ENCODE measurements at places on chromosomes 11 and 22.
A peak's percentile ranks its signal among the peaks of the same experiment; 100 is the strongest.

DNA sequence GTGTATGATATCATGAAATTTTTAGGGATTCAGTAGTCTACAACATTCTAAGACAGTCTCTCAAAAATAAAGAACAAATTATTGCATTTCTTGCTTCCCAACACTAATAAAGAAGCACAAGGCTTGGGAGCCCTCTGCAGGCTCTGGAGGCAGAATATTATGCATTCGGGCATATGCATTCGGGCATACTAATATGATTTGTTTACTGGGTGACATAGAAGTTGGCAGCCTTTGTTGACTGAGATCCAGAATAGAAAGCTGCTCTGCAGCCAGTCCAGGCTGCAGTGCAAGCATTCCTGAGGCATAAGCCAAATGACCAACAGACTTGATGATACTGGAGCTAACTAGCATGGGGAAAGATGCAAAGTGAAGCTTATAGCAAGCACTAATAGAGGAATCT lies 945.5 kb downstream of the OPCML start:
- DNase-seq: no peak

DNA sequence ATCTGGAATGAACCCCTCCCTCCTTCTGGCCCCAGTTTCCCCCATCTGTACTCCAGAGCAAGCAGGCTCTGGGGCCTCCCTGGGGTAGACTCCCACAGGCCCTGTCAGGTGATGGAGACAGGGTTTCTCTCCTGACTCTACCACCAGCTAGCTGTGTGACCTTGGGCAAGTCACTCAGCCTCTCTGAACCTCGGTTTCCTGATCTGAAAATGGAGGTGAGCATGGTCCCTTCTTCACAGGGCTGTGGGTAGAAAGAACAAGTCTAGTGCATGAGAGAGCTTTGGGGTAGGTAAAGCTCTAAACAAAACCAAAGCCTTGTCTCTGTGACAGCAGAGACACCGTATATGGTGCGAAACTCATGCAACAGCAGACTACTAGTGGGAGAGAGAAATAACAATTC lies 5.6 kb downstream of the CD5 start:
- no peak for DNase-seq

GRCh38 chr11:120807414-120808150 lies 216.3 kb upstream of the TBCEL start:
- no peak for DNase-seq

GRCh38 chr11:134538742-134539141 lies 126.7 kb upstream of the B3GAT1 start:
- DNase-seq: no peak

DNA sequence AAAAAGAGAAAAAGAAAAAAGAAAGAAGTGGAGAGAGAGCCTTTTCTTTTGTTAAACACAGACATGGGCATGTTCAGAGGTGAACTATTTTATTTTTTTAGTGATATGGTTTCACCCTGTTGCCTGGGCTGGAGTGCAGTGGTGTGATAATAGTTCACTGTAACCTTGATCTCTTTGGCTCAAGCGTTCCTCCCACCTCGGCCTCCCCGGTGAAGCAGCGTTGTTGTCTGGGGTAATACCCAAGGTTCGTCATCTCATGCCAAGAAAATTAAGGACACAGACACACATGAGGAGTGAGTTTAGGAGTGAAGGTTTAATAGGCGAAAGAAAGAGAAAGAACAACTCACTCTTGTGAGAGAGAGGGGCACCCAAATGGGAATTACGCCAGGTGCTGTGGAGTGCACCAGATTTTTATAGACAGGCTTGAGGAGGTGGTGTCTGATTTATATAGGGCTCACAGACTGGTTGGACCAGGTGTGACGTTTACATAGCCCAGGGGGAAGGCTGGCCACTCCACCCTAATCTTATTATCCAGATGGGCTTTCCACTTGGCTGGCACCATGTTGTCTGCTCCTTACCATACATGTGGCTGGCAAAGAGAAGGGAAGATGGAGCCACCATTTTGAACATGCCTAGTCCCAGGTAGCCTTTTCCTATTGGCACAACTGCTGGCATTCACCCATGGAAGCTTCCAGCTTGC lies 42.3 kb downstream of the GRAMD1B start:
- DNase-seq: no peak

GRCh38 chr11:9313648-9314290 lies 624 bp downstream of the TMEM41B start:
- DNase-seq: no peak

- no peak for DNase-seq
Observed at GRCh38 chr11:119754199-119754598, 25.2 kb upstream of the NECTIN1 start.

- DNase-seq: no peak
Observed at GRCh38 chr22:28379075-28379779, 300.4 kb downstream of the TTC28 start.

DNA sequence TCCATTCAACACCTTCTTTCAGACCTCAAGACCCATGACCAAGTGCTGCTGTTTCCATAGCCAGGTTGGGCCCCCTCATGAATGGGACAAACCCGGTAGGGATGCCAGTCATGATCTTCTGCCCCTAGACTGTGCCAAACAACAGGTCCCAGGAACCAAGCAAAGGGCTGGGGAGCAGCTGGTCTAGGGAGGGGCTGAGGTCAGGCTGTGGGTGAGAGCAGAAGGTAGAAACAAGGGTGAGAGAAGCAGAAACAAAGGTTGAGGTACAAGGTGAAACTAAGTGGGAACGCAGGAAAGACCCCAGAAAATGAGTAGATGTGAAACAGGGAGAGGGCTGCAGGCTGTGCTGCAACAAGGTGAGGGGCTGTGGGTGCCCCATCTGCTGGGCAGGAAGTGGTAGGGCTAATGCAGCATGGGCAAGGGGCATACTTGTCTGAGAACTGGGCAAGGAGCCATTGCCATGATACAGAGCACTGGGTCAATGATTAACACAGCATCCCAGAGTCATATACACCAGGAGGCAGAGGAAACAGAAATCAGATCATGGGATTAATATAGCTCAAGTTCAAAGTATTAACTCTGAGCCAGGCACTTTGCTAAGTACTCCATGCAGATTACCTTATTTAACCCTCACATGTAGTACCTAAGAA lies 45.9 kb downstream of the SLC1A2 start:
- DNase-seq: no peak

GRCh38 chr11:7787239-7787638 lies 9.5 kb downstream of the OR5P2 start:
- no peak for DNase-seq

GRCh38 chr11:64020976-64021756 lies 14.6 kb upstream of the FLRT1 start:
- no peak for DNase-seq

- no peak for DNase-seq
Observed at GRCh38 chr11:69636512-69637197, 4.3 kb upstream of the CCND1 start.

GRCh38 chr11:114673661-114674060 lies 4.7 kb upstream of the NXPE2 start:
- DNase-seq: no peak

DNA sequence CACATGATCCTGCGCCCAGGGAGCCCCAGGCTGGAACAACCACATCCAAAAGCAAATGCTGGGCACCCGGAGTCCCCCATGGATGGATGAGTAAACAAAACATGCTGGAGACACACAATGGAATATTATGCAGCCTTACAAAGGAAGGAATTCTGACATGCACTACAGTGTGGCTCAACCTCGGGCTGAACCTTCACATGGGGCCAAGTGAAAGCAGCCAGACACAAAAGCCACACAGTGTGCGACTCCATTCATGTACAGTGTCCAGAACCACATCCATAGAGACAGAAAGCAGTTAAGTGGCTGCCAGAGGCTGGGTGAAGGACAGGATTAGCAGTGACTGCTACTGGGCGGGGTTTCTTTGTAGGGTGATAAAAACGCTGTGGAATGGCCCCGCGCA lies 10.1 kb downstream of the POLR3H start:
- DNase-seq: no peak

- DNase-seq: no peak
Observed at GRCh38 chr22:47126344-47126811, 363.9 kb downstream of the TBC1D22A start.

GRCh38 chr11:35619116-35619854 lies 1.0 kb downstream of the FJX1 start:
- DNase-seq: peak; percentile 29

DNA sequence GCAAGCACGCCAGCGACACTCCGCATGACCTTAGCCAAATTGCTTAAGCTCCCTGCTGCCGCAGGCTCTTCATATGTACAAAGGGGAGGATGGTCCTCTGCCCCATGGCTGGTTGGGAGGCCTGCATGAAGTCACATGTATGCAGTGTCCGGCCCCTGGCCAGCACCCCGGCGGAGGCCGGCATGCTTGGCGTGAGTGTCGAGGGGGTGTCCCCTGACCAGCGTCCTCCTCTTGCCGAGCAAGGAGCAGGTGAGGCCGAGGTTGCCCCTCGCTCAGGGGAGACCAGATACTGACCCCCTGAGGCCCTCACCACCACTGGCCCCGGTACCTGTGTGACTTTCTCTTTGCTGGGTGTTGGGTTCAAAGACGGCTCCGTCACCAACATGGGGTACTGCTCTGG lies 50.2 kb downstream of the DHCR7 start:
- DNase-seq: no peak

- DNase-seq: no peak
Observed at GRCh38 chr11:68002938-68003845, 705 bp downstream of the UNC93B1 start.

GRCh38 chr22:44479662-44480061 lies 18.4 kb downstream of the RTL6 start:
- DNase-seq: no peak

DNA sequence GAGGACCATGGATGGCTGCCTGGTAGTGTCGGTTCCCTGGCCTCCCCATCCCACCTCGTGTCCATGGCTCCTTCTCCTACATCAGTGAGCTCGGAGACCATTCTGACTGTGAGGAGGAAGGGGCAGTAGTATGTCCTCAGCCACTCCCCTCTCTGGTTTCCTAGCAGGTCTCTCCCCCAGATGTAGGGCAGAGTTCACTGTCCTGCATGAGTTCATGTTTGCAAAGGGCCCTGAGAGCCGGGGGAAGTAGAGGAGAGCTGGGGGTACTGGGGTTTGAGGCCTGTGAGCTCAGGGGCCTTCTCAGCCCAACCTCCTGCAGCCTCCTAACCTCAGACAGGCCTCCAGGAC lies 18.4 kb upstream of the ST3GAL4 start:
- no peak for DNase-seq

DNA sequence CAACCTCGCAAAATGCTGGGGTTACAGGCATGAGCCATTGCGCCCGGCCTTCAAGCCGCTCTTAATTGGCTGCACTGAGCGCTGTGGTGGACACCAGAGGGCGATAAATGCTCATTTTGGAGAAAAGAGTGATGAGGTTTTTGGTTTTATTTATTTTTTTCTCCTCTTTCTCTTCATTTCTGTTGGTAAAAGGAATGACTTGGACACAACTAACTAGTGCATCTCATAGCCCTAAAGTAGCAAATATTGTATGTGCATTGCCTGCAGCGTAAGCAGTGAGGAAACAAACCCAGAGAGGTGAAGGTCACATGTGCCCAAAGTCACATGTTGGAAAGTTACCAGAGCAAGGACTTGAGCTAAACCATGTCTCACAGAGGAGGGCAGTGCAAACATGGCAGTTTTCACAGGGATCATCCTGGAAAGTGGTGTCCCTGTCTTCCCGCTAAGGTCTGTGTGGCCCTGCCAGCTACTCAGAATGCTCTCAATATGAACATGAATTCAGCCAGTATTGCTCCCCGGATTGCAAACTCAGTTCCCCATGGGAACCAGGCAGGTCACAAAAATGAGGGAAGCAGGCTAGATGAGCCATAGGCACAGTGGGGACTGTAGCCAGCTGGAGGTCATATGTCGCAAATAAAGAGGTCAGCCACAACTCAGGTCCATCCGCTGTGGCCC lies 8.6 kb upstream of the CD82 start:
- peak; percentile 54 for DNase-seq

- no peak for DNase-seq
Observed at GRCh38 chr11:35579557-35580396, 38.5 kb upstream of the FJX1 start.

GRCh38 chr22:38435010-38435409 lies 20.0 kb downstream of the KCNJ4 start:
- DNase-seq: no peak

DNA sequence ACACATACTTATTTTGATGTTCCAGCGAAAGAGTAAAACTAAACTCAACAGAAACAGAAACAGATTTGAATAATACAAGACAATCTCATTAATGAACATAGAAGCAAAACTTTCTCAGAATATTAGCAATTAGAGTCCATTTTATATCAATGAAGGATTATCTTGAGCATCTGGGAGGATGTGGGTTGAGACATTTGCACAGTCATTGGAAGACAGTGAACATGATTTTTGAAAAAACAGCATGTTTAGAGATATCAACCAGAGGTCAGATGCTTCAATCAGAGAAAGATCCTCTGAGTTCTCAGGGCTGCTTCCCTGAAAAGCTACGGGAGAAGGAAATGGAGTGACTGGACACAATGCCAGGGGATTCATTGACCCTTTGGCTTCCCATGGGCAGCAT lies 35.9 kb upstream of the VPREB1 start:
- no peak for DNase-seq

- no peak for DNase-seq
Observed at GRCh38 chr22:23180893-23181720, 798 bp downstream of the BCR start.

GRCh38 chr11:72655896-72656464 lies 18.2 kb downstream of the PDE2A start:
- no peak for DNase-seq

DNA sequence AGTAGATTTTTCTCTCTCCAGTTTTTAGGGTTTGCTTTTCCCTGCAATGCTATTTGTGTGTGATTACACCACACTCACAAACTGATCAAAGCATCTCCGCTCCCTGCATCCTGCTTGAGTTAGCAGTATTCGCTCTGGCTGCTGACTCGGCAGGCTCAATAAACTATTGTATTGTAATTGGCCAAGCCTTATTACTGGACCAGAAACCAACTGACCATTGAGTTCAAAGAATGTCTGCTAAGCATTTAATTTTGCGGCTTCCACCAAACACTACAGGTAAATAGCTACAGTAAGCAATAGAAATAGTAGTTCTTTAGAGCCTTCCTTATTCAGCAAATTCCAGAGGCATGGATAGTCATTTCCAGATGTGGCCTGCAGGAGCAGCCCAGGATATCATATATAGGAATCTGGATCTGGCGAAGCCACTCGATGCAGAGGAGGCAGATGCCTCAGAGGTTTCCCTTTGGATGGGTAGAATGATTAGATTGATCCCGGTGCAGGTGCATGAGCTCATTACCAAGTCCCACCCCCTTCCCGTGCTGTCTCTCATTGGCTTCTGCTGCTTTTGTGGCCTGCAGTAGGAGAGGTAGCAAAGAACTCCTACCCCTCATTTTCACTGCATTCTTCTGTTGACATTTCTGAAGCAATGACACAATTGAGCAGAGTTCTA lies 77.3 kb downstream of the COMMD9 start:
- DNase-seq: no peak

DNA sequence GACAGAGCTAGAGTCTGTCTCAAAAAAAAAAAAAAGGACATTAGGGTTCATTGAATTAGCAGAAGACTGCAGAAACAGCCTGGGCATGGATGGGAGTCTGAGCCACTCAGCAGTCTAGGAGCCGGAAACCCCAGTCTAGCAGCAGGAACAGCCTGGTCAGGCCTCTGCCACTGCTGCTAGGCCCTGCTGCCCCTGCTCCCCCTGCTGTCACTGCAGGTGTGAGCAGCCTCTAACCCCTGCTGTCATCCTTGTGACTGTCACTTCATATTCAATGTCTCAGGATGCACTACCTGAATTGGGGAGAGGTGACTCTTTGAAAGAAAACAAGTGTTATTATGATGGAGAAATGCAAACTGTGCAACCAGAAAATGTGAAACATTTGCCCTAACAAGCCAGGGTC lies 7.0 kb upstream of the DDX17 start:
- no peak for DNase-seq
